Tibial nerve (tissue), 4 donors: ENCODE measurements at places on chromosomes 5 and 9. TPM values are rescaled to one million over a fixed set of nuclear protein-coding genes. Genes with fewer than 3 reads are reported as not detected.

GRCh38 chr5:133343196-133343595, 269.1 kb downstream of the FSTL4 start:
- H3K4me3 ChIP-seq, result no peak overlapping the region
- H3K27me3 ChIP-seq, result no peaks in the 10 kb centered on the region
- no peaks in the 10 kb centered on the region for H3K36me3 ChIP-seq
- H3K27ac ChIP-seq, result no peak overlapping the region

DNA sequence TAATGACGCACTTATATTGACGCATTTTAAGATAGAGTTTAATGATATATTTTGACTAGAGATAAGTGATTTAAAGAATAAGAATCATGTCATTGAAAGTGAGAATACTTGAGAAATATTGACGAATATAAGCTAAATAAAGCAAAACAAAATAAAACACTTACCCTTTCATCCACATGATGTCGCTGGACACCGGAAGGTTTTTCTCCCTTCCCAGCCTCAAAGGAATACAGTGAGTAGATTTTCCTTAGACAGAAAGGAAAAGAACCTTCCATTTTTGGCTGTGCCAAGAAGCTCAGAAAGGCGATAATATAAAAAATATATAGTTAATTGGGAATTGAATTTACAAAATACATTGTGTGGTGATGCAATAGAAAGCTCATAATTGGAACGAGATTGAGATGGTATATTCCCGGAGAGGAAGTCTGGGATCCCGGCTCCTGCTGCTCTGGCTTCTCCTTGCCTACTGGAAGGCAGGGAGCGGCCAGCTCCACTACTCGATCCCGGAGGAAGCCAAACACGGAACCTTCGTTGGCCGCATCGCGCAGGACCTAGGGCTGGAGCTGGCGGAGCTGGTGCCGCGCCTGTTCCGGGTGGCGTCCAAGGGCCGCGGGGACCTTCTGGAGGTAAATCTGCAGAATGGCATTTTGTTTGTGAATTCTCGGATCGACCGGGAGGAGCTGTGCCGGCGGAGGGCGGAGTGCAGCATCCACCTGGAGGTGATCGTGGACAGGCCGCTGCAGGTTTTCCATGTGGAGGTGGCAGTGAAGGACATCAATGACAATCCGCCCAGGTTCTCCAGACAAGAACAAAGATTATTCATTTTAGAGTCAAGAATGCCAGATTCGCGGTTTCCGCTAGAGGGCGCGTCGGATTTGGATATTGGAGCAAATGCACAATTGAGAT, at the start of gene PCDHA5:
Gene PCDHA5, plus strand, starts transcription at position 239 of the 906 bp plus-strand sequence.
- H3K36me3 ChIP-seq, result no peaks in the 10 kb centered on the region
- H3K27me3 ChIP-seq, result no peaks in the 10 kb centered on the region
- H3K4me3 ChIP-seq, result peak within 1 kb of the TSS; percentile 33
- no peak within 1 kb of the TSS for H3K27ac ChIP-seq

MARCOL gene
- not detected for total RNA-seq

- DNase-seq, result peak; percentile 15
- no peak overlapping the region for H3K4me3 ChIP-seq
- peak overlapping the region; percentile 84 for H3K27ac ChIP-seq
These were observed 481.9 kb downstream of the ARHGEF28 start for GRCh38 chr5:74107899-74108298.

GRCh38 chr5:36301858-36302603, at the start of gene RANBP3L:
RANBP3L (minus strand) TSS chr5:36301902; CDS start chr5:36301416, 486 bp downstream.
- no peaks in the 10 kb centered on the region for H3K36me3 ChIP-seq
- DNase-seq, result no peak
- peak within 1 kb of the TSS; percentile 8 for H3K4me3 ChIP-seq
- no peaks in the 10 kb centered on the region for H3K27me3 ChIP-seq

TMEM252 gene
- total RNA-seq, result not detected

GRCh38 chr9:27430750-27431535, 93.1 kb upstream of the IFNK start:
- no peaks in the 10 kb centered on the region for H3K36me3 ChIP-seq
- H3K4me3 ChIP-seq, result no peak overlapping the region
- no peak for DNase-seq
- H3K27me3 ChIP-seq, result no peaks in the 10 kb centered on the region

GRCh38 chr5:166068547-166069335, 2222.7 kb upstream of the WWC1 start:
- no peaks in the 10 kb centered on the region for H3K36me3 ChIP-seq
- no peak for DNase-seq
- no peaks in the 10 kb centered on the region for H3K27me3 ChIP-seq

- H3K4me1 ChIP-seq, result no peaks in the 10 kb centered on the region
- DNase-seq, result no peak
- H3K27ac ChIP-seq, result no peak overlapping the region
- no peak overlapping the region for H3K4me3 ChIP-seq
- no peaks in the 10 kb centered on the region for H3K36me3 ChIP-seq
These were observed 8.4 kb downstream of the DCANP1 start for GRCh38 chr5:135438636-135439221.

DNA sequence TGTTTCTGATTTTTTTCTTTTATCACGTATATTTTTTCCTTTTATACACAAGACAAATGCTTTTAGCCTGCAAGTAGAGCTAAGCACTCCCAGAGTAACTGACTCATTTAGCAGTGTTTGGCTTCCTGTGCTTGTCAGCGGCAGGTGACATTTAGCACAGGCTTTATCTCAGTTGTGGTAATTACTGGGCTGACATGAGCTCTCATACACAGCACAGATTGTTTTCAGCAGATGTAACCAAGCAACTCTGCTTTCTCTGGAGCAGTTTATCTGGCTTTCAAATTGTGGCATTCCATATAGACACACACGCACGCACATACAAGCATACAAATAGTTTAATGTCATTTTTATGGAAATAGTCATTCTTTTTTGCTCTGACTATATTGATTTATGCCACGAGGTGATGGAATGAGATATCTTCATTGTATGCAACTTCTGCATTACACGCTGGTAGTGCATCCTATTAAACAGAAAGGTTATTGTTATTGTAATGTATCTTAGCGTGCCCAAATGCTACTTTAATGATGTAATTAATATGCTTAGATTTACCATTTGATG, 379.0 kb upstream of the GRAMD2B start:
- no peaks in the 10 kb centered on the region for H3K4me1 ChIP-seq
- H3K27me3 ChIP-seq, result no peaks in the 10 kb centered on the region
- no peak for DNase-seq
- H3K36me3 ChIP-seq, result no peaks in the 10 kb centered on the region
- no peak overlapping the region for H3K27ac ChIP-seq
- no peak overlapping the region for H3K4me3 ChIP-seq

- no peak overlapping the region for H3K4me3 ChIP-seq
- DNase-seq, result no peak
- H3K27ac ChIP-seq, result no peak overlapping the region
- peaks cover 10% of the 10 kb centered on the region for H3K4me1 ChIP-seq
These were observed 14.9 kb upstream of the TMEM252 start for GRCh38 chr9:68555437-68556150.

DCAF10 gene
- total RNA-seq, result 31.4 TPM

- no peak overlapping the region for H3K27ac ChIP-seq
- H3K4me1 ChIP-seq, result no peaks in the 10 kb centered on the region
- no peaks in the 10 kb centered on the region for H3K27me3 ChIP-seq
- DNase-seq, result no peak
- no peaks in the 10 kb centered on the region for H3K36me3 ChIP-seq
These were observed 396.9 kb downstream of the KDM4C start for GRCh38 chr9:7154650-7155049.

TBCA gene
- total RNA-seq, result 123 TPM

DNA sequence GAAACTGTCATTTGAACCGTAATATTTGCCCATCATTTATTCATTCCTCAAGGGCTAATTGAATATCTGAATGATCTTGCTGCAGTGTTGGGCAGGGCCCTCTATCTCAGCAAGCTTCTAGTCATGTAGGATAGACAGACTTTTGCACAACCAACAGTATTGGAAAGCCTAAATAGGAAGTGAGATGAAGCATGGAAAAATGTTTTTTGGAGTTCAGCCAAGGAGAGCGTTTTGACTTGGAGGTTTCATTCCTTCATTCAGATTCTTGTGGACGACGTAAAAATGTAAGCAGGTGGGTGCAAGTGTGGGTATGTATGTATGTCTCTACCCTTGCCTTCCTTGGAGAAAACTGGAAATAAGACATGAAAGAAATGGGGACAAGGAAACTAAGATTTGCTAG, 15.5 kb downstream of the DAPK1 start:
- no peak overlapping the region for H3K27ac ChIP-seq
- no peaks in the 10 kb centered on the region for H3K36me3 ChIP-seq
- peaks cover 22% of the 10 kb centered on the region for H3K4me1 ChIP-seq
- H3K27me3 ChIP-seq, result no peaks in the 10 kb centered on the region

GRCh38 chr9:17653947-17654465, 75.1 kb downstream of the SH3GL2 start:
- H3K27ac ChIP-seq, result no peak overlapping the region
- DNase-seq, result no peak
- no peaks in the 10 kb centered on the region for H3K4me1 ChIP-seq
- no peak overlapping the region for H3K4me3 ChIP-seq

ANKRD33B gene
- total RNA-seq, result 34.9 TPM

DNA sequence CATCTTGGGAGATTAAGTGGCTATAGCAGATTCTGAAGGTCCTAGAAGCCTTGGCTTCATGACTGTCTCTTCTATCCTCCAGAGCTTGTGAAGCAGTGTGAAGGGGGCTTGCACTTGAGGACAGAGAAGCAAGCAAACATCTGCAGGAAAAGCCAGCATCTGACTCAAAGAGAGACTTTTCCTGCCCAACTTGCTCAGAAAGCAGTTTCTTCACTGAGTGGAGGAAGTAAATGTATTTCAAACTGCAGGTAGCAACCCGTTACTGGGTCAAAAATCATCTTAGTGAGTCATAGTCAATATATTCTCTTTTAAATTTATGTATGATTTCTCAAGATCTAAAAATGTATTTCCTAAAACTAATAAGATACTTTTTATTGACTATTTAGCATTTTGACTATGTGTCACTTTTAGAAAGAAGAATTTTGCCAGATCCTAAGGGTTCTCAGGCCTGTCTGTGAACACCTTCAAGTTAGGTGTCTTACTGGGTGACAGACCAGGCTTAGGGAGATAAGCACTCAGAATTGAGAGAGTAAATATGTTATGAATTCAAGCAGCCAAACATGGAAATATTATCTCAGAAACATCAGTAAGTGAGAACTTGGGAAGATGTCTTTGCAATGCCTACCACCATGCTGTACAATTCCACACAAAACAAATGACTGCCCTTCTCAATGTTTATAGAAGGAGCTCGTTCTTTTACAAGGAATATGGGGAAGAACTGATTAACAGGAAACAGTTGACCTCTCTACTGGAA, 72.6 kb upstream of the DMAC1 start:
- H3K4me1 ChIP-seq, result no peaks in the 10 kb centered on the region
- H3K27ac ChIP-seq, result no peak overlapping the region
- no peak for DNase-seq
- H3K27me3 ChIP-seq, result no peaks in the 10 kb centered on the region
- no peaks in the 10 kb centered on the region for H3K36me3 ChIP-seq

DNA sequence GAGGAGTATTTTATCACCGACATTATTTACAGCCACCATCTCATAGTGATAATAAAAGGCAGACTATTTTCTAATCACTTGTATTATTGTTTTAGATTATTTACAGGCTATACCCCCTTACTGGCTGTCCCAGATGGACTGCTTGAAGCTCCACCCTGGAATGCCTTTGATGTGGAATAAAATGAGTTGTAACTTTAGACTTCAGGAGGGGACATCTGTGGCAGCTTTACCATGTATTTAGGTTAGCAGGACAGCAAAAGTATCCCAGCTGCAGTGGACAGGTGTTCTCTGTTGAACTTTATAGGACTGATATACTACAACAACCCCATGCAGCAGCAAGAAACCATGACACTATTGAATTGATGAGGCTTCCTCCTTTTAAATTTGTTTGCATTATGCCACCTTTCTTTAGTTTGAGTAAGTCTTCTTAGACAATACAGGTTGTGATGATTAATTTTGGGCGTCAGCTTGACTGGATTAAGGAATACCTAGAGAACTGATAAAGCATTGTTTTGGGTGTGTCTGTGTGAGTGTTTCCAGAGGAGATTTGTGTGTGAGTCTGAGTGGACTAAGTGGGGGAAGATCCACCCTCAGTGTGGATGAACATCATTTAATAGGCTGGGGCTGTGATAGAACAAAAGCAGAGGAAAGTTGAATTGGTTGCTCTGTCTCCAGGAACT, 29.2 kb upstream of the C9orf57 start:
- no peak for DNase-seq
- H3K36me3 ChIP-seq, result no peaks in the 10 kb centered on the region
- H3K27me3 ChIP-seq, result no peaks in the 10 kb centered on the region
- H3K27ac ChIP-seq, result no peak overlapping the region
- H3K4me1 ChIP-seq, result no peaks in the 10 kb centered on the region

DNA sequence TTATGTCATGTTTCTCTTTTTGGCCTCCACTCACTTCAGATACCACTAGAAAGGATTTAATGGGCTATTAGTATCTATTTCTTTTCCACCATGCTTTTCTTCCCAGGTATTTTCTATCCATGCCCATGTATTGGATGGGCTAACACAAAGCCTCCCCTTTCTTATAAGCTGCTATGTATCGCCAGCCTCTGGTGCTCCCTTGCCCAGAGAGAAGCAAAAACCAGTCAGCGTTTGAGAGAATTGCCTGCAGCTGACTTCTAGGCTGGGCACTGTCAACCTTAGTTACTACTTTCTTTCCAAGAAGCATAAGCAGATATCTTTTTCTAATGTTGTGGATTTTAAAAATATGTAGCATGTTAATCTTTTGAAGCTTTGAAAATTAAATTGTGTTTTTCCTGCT, 30.2 kb upstream of the HSPB3 start:
- no peaks in the 10 kb centered on the region for H3K27me3 ChIP-seq
- H3K4me3 ChIP-seq, result no peak overlapping the region
- H3K36me3 ChIP-seq, result no peaks in the 10 kb centered on the region
- no peaks in the 10 kb centered on the region for H3K4me1 ChIP-seq
- no peak for DNase-seq

- H3K4me3 ChIP-seq, result no peak overlapping the region
- H3K27ac ChIP-seq, result no peak overlapping the region
- H3K36me3 ChIP-seq, result no peaks in the 10 kb centered on the region
These were observed 32.9 kb downstream of the FCHO2 start for GRCh38 chr5:72988769-72989168.

GRCh38 chr5:86824637-86825036, 206.9 kb downstream of the COX7C start:
- no peak overlapping the region for H3K4me3 ChIP-seq
- H3K4me1 ChIP-seq, result no peaks in the 10 kb centered on the region
- H3K27me3 ChIP-seq, result no peaks in the 10 kb centered on the region
- no peaks in the 10 kb centered on the region for H3K36me3 ChIP-seq
- no peak overlapping the region for H3K27ac ChIP-seq

GRCh38 chr9:81312346-81312745, 377.0 kb downstream of the TLE1 start:
- no peak overlapping the region for H3K4me3 ChIP-seq
- no peak overlapping the region for H3K27ac ChIP-seq

RNF180 gene
- 6.0 TPM for total RNA-seq

DNA sequence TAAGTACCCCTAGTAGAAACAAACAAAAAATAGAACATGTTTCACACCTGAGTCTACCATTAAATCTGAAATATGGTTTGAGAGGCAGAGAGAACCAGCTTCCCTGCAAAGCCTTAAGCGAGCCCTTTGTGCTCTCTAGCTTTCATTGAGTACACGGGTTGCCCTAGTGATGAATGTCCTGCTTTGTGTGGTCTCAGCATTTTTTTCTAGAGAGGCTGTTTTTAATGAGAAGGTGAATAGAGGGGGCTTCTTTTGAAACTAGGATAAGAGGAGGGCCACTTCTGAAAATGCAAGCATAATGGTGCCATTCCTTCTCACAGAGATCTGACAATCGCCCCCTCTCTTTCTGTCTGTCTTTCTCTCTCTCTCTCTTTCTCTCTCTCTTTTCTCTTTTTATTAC, 131.3 kb downstream of the MACIR start:
- no peaks in the 10 kb centered on the region for H3K4me1 ChIP-seq
- no peak overlapping the region for H3K4me3 ChIP-seq
- no peak overlapping the region for H3K27ac ChIP-seq

KDM3B gene
- 62.7 TPM for total RNA-seq

- no peaks in the 10 kb centered on the region for H3K27me3 ChIP-seq
- no peak for DNase-seq
- H3K27ac ChIP-seq, result no peak overlapping the region
- H3K4me3 ChIP-seq, result no peak overlapping the region
These were observed 325.8 kb downstream of the TMEM38B start for GRCh38 chr9:106020186-106020585.
